ENCODE measurements at places on chromosomes 16 and 17.
A peak's percentile ranks its signal among the peaks of the same experiment; 100 is the strongest.

GRCh38 chr16:68486502-68487202, 38.3 kb upstream of the SMPD3 start:
- no peak for DNase-seq

DNA sequence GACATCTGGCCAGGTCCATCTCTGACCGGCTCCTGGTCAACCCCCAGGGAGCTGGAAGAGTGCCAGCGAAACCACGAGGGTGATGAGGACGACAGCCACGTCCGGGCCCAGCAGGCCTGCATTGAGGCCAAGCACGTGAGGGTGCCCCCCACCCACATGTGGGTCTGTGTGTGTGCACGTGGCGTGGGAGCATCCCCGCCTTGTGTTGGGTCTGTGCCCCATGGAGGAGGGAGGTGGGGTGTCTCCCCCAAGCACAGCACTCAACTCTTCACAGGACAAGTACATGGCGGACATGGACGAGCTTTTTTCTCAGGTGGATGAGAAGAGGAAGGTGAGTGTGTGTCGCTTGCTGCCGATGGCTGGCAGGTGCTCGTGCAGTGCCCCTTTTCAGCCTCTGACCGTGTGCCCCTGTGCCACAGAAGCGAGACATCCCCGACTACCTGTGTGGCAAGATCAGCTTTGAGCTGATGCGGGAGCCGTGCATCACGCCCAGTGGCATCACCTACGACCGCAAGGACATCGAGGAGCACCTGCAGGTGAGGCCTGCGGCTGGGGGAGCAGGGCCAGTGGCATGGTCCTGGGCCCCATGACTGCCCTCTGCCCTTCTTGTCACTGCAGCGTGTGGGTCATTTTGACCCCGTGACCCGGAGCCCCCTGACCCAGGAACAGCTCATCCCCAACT, 1.7 kb downstream of the STUB1 start:
- no peak for DNase-seq

DNA sequence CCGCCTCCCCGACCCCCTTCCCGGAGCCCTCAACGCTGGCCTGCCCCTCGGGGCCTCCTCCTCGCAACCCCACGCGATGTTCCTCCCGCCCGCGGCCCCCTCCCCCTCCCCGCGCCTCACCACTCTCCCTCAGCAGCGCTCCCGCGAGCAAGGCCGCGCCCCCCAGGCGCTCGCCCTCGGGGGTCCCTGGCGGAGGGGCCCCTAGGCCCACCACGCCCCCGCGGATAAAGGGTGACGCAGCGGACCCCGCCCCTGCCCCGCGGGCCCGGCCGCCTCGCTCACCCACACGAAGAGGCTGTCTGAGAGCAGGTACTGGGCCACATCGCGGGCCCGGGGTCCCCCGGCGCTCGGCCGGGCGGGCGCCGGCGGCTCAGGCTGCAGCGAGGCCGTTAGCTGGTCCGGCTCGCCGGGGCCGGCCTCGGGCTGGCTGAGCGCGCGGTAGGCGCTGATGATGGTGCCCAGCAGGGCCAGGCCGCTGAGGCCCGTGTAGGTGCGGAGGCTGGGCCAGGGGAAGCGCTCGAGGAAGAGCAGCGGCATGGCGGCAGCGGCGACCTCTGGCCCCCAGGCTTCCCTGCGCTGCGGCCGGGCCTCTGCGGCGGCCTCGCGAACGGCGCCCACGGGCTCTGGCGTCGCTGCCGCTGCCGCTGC, 430 bp downstream of the AMFR start:
- DNase-seq: peak; percentile 60

DNA sequence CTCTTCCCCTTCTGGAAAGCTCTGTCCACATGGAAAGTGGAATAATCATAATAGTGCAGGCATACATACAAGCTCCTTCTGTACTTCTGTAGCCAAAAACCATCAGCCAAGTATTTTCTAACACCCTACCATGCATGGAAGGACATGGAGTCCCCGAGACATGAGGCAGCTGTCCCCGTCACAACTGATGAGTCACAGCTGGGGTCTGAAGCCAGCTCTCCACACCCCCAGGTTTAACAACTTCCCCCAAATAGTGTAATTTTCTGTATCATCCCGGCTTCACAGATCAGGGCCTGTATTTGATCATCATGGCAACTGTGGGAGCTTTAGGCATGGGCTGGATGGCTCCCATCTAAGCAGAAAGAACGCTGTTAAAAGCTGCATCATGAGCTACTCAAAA, 16.6 kb downstream of the C16orf96 start:
- DNase-seq: no peak

DNA sequence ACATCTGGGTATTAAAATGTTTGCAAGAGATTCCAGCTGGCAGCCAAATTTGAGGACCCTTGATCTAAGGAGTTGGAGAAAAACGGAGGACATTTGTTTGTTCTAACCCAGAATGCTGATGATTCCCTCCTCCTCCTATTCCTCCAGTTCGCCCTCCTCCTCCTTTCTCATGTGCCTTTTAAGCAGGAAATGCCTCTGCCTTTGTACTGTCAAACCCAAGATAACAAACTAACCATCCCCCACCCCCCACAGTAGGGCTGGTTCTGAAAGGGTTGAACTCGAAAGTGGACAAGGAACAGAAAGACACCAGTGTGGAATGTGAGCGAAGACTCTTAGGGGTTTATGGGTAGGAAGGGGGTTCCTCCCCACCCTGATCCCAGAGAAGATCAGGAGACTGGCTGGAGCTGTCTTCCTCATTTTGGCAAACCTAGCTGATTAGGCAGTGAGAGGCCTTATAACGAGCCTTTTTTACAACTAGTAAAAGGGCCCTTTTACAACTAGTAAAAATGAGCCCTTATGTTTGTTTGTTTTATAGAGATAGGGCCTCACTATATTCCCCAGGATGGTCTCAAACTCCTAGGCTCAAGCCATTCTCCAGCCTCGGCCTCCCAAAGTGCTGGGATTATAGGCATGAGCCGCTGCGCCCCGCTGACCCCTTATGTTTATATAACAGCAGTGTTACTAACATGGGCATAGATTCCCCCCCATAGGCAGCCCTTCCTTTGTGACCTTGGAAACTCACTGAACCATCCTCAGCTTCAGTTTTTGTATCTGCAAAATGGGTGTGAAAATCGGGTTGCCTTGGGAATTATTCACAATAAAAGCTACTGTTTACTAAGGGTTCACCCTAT, 975 bp downstream of the CHD9 start:
- peak; percentile 64 for DNase-seq

- DNase-seq: no peak
Observed at GRCh38 chr17:32516450-32516849, 29.7 kb downstream of the CDK5R1 start.

DNA sequence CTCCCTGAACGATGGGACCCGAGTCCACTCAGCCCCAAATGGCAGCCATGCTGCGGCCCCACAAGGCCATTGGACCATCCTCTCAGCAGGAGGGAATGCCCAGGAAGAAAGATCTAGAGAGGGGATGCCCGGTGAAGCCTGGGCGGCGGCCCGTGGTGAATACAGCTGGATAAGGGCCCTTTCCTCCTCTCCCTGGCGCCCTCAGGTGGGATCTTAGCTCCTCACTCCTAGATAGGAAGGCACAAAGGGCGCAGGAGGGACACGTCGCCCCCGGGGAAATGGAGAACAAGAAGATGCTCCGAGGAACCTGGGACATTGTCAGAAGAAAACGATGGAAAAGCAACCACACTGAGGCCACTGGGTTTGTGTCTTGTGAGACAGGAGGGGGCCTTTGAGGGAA, 2.5 kb downstream of the CD300C start:
- DNase-seq: no peak

DNA sequence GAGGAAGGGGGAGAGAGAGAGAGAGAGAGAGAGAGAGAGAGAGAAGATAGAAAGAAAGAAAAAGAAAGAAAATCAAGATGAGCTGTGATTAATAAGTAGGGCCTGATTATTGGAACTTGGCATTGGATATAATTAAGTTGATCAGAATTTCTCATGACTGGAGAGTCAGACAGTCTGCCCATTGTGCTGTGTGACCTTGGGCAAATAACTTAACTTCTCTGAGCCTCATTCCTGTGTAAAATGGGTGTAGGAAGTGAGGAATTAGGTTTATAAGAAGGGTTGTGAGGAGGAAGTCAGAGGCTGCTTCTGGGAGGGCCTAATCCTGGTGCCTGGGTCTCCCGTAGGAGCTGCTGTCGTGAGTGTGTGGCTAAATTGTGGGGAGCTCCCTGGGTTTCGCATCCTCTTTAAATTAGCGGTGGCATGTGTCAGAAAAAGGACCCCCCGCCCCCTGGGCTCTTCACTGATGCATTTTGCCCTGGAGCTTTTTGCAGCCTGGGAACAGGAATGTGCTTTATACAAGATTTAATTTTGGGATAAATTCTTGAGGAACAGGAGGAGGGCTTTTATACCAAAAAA, 76.0 kb downstream of the CMIP start:
- no peak for DNase-seq

Measured in left hindlimb (tissue), 1 donor.